ENCODE measurements at places on chromosomes 7 and 10.

GRCh38 chr10:121323443-121323842 is 274.8 kb downstream of the FGFR2 start:
- H3K27me3 ChIP-seq = no peaks in the 10 kb centered on the region
- DNase-seq = no peak
- H3K36me3 ChIP-seq = no peaks in the 10 kb centered on the region
- no peak overlapping the region for H3K27ac ChIP-seq
- H3K4me1 ChIP-seq = no peaks in the 10 kb centered on the region
- no peak overlapping the region for H3K4me3 ChIP-seq

DNA sequence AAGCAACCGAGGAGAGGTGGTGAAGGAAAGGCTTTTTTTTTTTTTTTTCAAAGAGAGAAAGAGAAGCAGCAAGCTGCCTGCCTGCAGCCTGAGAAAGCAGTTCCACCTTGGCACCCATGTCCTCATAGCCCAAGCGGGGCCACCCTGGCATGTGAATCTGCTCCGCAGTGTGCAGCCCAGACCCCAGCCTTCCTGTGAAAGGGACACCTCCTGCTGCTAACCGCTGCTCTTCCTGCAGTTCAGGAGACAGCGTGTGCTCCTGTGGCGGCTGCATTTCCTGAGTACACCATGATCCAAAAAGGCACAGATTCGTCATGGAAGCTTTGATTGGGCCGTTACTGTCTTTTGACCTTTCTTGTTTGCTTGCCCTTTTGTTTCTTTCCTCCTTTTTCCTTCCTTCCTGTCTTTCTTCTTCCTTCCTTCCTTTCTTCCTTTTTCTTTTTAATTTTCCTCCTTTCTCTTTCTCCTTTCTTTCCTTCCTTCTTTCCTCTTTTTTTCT is 38.1 kb downstream of the IKZF1 start:
- peak overlapping the region; percentile 21 for H3K4me3 ChIP-seq
- peaks cover 71% of the 10 kb centered on the region for H3K4me1 ChIP-seq
- H3K27me3 ChIP-seq = no peaks in the 10 kb centered on the region
- peaks cover 44% of the 10 kb centered on the region for H3K36me3 ChIP-seq
- no peak overlapping the region for H3K27ac ChIP-seq

- no peak overlapping the region for H3K4me3 ChIP-seq
- H3K36me3 ChIP-seq = peaks cover 5% of the 10 kb centered on the region
- peaks cover 25% of the 10 kb centered on the region for H3K4me1 ChIP-seq
- H3K27me3 ChIP-seq = no peaks in the 10 kb centered on the region
Measured at GRCh38 chr7:70761711-70762328, 370.1 kb upstream of the GALNT17 start.

DNA sequence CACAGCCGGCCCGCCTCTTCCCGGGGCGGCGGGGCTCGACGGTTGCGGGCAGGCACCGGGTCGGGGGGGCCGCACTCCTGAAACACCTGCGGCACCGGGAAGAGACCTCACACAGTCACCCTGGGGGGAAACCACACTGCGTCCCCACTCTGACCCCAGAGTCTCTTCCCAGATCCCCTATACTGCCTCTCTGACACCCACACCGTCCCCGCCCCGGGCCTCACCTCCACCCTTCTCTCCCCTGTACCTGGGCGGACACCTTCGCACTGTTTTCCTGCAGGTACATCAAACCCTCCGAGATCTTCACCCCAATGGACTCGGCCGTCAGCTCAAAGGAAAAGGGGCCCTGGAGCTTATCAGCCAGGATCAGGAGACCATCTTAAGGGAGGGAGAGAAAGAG is 3.4 kb upstream of the GAL3ST4 start:
- H3K27me3 ChIP-seq = peaks cover 27% of the 10 kb centered on the region
- H3K4me1 ChIP-seq = peaks cover 35% of the 10 kb centered on the region
- H3K27ac ChIP-seq = no peak overlapping the region
- H3K4me3 ChIP-seq = no peak overlapping the region
- DNase-seq = no peak
